Heart right ventricle (tissue), 16 donors: ENCODE measurements at places on chromosomes 3 and 15. TPM values are rescaled to one million over a fixed set of nuclear protein-coding genes. Genes with fewer than 3 reads are reported as not detected.

DNA sequence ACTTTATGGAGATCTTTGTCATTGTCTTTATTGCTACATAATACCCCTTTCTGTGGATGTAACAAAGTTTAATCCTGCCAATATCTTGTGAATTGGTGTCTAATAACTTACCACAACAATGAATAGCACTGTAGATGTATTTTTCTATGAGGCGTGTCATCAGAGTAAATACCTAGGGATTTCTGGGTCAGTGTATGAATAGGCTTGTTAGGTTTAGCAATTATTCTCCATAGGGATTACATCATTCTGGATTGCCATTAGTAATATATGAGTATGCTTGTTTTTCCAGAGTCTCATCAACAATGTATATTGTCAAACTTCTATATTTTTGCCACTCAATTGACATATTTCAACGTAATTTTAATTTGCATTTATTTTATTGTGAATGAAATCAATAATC is 67.9 kb downstream of the UNC13C start:
- no peak for DNase-seq

ADAMTS7 gene
- 41.2 TPM for total RNA-seq

CTDSPL gene
- 27.8 TPM for total RNA-seq

RASL12 gene
- total RNA-seq = 4.4 TPM

ZNF80 gene
- not detected for total RNA-seq

RTP4 gene
- 1.1 TPM for total RNA-seq

EIF2A gene
- 76.8 TPM for total RNA-seq

KIF15 gene
- 1.9 TPM for total RNA-seq
